ENCODE measurements at places on chromosomes 7 and 10.

DNA sequence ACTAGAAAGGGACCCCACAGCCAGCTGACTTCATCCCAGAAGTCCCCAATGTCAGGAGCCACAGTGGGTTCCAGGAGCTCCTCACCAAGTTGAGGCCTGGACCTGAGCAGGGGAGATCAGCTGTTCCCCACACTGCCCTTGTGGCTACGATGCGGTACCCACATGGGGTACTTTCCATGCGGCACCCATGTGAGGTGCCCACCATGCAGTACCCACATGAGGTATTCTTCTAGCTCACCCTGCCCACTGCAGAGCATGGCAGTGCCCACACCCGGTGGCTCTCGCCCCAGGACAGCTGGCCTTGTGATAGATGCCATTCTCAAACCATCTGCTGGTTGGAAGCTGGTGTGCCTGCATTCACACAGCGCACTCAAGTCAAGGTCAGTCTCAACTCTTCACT, 136.3 kb upstream of the PDE1C start:
- no peak for DNase-seq

DNA sequence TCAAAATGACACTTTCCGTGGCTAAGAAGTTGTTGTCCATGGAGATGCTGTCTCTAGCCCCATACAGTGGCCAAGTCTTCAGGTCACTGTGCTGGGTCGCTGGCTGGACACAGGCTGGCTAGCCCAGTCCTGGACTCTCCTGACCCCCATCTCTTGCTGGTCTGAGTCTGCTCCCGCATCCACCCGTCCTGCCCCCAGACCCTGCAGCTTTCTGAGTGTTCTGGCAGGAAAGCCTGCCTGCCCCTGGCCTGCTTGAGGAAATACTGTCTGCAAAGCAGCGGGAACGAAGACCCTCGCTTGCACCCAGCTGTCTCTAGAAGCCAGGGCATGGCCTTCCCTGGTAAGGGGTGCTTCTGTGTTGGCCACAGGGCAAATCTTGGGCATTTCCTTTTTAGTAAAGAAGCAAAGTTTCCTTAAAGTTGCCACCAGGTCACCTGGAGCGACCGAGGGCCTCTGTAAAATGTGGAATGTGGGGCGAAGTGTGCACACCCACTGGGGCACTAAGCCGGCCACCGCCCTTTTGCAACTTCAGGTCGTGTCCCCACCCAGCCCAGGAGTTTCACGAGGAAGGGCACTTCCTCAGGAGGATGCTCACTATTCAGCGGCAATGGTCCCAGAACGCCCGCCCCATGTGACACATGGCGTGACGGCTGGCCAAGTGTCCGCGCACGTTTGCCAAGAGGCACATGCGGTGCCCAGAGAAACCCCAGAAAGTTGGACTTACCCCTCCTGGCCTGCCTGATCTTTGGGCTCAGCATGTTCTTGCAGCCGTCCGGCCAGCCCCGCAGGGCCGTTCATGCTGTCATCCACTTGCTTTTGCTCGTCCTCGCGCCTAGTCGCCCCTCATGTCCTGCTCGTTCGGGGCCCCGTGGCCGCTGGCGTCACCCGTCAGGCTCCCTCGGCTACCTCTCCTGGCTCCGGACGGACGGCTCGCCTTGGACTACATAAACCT, 558 bp downstream of the ARHGAP22 start:
- no peak for DNase-seq

- DNase-seq: peak; percentile 41
These were observed 6.6 kb downstream of the DMBT1 start for GRCh38 chr10:122567056-122567660.

- DNase-seq: no peak
These were observed 132.0 kb downstream of the RPS24 start for GRCh38 chr10:78165617-78166016.

DNA sequence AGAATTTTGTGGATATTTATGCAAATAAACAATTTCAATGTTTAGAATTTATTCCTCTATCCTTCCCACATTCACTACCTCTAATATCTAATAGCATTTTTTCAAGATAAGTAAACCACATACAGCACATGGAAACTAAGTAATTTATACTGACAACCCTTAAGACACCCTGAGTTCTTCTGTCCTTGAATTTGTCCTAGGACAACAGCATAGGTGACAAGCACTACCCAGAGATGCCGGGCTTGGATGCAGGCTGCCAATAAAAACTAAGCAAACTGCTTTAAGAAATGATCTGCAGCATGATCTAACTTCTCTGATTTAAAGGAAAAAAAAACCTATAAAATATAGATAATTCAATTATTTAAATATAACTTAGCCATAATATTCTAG, 22.7 kb downstream of the NT5C3A start:
- DNase-seq: no peak

- DNase-seq: no peak
These were observed 40.6 kb downstream of the RNLS start for GRCh38 chr10:88542522-88542921.

DNA sequence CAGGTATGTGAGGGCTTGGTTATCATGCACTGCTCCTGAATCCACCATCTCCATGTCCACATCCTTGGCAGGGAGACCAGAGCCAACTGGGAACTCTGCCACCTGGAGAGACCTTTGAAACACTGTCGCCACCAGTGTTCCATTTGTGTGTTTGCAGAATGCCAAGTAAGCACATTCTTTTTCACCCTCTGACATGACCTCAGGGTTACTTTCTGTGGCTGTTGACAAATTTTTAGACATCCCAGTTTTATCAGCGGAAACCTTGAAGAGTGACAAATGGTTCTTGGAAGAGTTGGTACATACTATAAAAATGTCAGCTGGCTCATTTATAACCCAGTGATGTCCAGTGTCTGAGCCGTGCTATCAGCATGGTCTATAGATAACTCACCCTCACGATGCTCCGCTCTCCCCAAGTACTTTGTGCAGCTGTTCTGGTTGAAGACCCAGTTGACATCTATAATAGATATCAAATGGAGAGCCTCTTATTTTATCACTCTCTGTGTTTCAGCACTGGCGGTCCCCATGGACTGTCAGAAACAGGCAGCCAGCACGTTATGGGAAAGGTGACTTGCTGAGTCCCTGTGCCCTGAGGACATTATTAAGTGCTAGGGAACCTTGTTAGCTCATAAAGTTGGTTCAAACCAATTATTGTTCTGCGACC, 563.1 kb upstream of the GALNT17 start:
- DNase-seq: no peak

DNA sequence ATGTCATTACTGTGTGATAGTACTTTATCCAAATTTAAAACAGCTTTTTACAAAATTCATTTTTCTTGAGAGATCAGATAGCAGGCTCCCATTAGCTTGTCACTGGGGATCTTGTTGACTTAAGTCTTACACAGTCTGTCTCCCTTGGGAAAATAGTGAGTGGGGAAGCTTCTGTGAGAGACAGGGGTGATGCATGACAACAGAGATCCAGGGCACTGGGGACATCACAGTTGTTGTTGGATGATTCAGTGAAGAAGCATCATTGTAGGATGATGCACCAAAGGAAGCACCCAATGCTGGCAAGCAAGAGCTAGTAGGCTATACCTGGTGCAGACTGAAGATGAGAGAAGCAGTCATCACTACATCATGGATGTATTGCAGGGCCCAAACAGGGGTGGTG, 284.7 kb downstream of the HDAC9 start:
- no peak for DNase-seq

DNA sequence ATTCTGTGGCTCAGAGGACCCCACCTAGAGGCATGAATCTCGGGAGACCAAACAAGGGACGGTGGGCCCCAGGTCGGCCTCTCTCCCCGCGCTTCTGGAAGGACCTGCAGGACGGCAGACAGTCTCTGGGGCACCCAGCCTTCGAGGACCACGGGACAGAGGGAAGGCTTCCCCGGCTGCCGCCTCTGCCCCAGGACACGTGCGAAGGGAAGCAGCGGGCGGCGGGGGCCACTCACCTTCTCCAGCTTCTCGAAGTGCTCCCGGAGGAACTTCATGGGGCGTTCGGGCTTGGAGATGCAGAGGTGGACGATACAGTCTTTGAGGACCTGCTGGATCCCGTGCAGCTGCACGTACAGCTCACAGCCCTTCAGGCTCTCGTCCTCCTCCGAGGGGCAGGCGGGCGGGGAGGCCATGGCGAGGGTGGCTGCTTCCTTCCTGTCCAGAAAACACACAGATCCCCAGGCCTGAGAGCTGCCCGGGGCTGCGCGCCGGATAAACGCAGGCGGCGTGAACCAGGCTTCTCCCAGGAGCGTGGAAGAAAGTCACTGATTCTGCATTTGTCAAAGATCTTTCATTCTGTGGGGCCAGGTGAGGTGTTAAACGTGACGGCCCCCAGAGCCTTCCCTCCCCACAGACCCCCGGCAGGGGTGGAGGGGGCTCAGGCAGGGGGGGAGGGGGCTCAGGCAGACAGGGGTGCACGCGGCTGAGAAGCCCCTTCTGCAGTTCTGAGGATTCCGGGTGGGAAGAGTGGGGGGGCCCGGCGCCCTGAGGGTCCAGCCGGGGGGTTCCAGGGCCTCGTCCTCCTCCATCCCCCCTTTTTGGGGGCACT, 15.2 kb upstream of the DNAAF5 start:
- DNase-seq: no peak

DNA sequence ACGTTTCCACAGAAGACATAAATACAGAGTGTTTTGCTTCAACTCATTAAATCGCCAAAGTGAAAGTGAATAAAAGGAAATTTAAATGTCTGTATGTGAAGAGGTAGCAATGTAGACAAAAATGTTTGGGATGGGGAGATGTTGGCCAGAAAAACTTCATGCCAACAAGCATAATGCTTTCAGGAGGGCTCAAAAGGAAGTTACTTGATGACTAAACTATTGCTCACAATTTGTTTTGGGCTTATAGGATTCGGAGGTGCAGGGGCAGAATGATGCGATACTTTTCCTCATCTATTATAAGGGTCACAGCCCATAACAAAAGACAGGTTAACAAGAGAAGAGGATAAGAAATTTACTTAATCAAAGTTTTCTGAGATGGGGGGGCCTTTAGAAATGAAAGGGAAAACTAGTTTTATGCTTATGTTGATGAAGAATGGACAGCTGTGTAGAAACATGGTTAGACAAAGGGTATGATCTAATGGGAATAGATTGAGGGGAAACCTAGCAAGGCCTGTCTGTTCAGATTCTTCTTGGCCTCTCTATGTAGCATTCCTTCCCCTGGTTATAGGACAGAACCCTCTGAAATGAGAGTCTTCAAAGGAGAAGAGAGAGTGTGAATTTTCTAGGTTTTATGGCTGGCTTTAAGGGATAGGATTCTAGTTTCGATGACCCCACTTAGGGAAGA, 898.6 kb downstream of the LRMDA start:
- no peak for DNase-seq

GRCh38 chr10:112875476-112876267, 74.4 kb upstream of the TCF7L2 start:
- DNase-seq: no peak

GRCh38 chr10:75395066-75395931, 6.3 kb downstream of the ZNF503 start:
- DNase-seq: no peak

DNA sequence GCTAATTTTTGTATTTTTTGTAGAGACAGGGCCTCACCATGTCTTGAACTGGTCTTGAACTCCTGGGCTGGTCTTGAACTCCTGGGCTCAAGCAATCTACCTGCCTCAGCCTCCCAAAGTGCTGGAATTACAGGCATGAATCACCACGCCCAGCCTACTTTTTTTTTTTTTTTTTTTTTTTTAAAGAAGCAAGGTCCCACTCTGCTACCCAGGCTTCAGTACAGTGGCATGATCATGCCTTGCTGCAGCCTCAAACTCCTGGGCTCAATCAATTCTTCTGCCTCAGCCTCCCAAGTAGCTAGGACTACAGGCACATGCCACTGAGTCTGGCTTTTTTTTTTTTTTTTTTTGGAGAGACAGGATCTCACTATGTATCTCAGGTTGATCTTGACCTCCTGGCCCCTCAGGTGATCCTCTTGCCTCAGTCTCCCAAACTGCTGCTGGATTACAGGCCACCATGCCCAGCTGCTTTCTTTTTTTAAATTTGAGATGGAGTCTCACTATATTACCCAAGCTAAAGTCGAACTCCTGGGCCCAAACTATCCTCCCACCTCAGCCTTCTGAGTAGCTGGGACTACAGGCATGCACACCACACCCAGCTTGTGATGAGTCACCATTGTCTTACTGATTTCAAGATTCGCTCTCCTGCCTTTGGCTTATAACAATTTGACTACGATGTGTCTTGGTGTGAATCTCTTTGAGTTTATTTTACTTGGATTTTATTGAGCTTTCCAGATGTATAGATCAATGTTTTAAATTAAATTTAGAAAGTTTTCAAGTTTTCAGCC, 9.0 kb downstream of the RPEL1 start:
- DNase-seq: no peak

- DNase-seq: no peak
These were observed 62.6 kb downstream of the AOC1 start for GRCh38 chr7:150914966-150915365.

DNA sequence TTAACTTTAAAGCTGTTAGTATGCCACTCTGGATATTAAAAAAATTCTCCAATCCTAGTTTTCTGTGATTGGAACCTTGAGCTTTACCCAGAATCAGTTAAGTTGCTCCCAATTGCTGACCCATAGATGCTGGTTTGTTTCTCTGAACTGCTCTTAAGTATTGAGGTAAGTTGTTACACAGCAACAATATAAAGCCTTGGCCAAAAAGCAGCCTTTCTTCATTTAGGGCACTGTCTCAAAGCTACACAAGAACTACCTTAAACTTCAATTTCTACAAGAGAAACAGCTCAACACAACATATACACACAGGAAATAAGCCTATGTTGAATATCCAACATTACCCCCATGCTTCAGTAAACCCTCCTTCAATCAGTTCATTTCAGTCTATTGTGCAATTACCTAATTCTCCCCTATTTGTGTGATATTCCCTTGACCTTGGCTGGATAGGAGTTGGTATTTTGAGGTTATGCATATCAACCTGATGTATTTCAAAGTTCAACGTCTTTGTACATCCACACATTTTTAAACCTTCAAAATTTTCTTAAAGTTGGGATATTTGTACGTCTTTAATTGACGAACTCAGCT, 11.5 kb downstream of the HNRNPA2B1 start:
- no peak for DNase-seq
